Foreskin fibroblast (primary cell): ENCODE measurements at places on chromosomes 2 and 18.

- DNase-seq: peak; percentile 12
Measured at GRCh38 chr2:138997856-138998517, 217.8 kb upstream of the NXPH2 start.

GRCh38 chr2:100998235-100998573 is 3.9 kb upstream of the RPL31 start:
- DNase-seq: peak; percentile 39

DNA sequence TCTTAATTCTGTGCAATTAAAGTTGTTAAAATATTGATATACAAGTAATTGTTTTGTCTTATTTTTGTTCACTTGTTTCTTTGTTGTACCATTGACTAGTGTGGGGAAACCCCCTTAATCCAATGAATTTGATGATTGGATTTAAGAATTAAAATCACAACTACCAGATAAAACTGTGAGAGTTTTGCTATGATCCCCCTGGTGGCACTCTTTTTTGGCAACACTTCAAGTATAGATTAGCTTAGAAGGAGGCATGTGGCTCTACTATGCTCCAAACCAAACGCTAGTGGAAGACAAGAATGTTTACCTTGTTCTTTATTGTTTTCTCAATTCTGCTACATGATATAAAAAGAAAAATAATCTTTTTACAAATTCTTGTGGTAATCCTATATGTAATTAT is 477.8 kb upstream of the ETAA1 start:
- DNase-seq: no peak

GRCh38 chr2:134154246-134154645 is 99.6 kb upstream of the MGAT5 start:
- DNase-seq: no peak

- no peak for DNase-seq
Measured at GRCh38 chr2:22981785-22982184, 403.2 kb upstream of the KLHL29 start.

DNA sequence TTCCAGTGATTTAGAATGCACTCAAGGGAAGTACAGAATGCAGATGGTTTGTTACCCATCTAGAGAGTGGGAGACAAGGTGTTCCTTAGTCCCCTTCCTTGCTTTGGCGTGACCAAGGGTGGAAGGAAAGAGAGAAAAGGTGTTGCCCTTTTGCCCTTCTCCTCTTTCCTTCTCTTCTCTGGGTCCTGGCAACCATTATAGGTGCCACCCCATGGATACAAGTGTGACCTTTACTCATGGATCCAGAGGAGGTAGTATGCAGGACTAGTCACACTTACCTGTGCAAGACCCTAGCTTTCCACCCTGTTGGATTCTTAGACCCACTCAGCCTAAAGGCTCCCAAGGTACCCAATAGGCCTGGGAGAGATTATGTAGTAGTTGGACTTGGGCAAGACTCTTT is 11.6 kb upstream of the RBFA start:
- DNase-seq: peak; percentile 34

DNA sequence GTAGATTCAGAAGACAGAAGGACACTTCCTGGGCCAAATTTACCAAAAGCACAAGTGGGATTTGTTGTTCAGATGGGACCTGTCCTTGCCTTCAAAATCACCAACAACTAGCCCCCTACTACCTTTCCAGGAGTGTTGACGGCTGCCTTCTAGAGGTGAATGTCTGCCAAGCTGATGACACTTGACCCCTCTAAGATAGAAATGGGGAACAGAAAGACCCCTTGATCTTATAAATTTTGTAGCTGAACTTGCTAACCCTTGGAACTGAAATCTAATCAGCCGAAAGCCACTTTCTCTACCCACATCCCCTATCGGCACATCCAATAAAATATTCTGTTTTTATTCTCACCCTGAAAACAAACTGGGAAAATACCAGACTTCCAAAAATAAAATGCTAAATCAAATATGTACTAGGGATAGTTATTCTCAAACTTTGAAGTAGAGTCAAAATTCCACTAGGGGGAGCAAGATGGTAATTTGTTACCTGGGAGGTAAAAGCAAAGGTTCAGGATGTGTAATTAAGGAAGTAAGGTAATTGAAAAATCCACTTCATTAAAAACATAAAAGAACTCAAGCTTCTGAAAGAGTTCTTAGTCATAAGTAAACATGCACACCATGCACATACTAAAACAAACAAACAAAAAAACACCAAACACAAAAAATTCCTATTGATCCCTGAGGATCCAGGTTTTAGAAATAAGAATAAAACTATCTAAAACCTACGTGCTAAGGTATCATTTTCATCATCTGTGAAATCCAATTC is 119.2 kb downstream of the ANKRD44 start:
- peak; percentile 52 for DNase-seq

DNA sequence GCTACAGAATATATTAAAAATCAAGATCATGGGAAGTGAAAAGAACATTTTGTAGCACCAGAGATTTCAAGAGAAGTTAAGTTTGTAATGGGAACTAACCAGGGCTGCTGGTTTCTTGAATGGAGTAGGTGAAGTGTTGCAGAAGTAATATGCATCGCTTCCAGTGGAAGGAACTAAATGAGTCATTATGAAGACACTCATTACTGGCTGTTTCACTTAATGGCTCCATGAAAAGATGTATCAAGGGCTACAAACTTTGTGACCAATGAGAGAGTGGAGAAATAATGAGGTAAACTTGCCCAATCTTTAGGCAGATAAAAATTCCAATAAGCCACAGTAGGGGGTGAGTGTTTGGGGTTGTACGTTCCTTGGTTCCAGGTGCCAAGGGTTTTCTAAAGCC is 380.4 kb upstream of the POU3F3 start:
- no peak for DNase-seq

- DNase-seq: no peak
Measured at GRCh38 chr18:57754577-57755338, 48.4 kb downstream of the ATP8B1 start.

GRCh38 chr2:147364597-147364996 is 480.2 kb upstream of the ACVR2A start:
- no peak for DNase-seq

DNA sequence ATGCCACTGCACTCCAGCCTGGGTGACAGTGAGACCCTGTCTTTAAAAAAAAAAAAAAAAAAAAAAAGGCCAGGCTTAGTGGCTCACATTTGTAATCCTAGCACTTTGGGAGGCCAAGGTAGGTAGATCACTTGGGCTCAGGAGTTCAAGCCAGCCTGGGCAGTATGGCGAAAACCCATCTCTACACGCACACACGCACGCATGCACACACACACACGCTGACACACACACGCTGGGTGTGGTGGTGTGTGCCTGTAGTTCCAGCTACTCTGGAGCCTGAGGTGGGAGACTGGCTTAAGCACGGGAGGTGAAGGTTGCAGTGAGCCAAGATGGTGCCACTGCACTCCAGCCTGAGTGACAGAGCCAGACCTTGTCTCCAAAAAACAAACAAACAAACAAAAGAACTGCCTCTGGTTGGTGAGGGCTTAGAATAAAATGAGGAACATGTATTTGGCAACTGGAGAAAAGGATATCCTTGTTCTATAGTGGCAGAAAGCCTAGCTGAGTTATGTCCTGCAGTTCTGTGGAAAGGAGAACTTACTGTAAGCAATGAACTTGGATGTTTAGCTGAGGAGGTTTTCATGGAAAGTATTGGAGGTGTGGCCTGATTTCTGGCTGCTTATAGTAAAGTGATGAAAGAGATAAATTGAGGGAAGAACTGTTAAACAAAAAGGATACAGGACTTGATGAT is 34.0 kb downstream of the HAT1 start:
- no peak for DNase-seq

DNA sequence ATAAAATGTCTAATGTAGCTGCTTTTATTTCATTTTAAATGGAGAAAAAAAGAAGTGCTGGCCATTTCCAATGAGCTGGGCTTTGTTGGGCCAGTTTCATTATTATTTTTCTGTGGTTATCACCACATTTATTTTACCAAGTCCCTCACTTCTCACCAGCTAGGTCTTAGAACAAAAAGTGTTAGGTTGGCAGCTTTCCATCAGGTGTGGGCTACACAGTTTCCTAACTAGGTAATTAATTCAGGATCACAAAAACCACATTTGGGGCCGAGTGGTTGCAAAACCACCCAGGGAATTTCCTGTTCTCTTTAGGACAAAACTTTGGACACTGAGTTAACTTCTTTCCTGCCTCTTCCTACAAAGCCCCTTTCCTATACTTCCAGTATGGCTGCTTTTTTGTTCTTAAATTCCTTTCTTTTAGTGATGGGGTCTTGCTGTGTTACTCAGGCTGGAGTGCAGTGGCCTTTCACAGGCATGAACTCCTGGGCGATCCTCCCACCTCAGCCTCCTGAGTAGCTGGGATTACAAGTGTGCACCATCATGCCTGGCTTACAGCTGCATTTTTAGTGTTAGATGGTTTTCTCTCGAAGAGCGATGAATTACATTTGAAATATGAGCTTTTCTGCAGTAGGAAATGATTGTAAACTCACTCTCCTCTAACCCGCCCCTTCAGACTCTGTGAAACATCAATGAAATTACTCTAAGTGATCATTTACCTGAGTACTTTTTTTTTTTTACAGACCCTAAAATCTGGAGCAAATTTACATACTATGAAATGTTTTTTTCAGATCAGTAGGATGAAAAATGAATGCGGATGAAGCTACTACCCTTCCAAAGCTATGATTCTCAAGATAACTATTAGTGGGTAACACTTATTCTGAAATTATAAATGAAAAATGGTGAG is 2.6 kb upstream of the ZFP36L2 start:
- peak; percentile 40 for DNase-seq

- peak; percentile 94 for DNase-seq
Measured at GRCh38 chr2:31235504-31235902, 1.6 kb downstream of the EHD3 start.

GRCh38 chr2:28178946-28179345 is 213.7 kb upstream of the FOSL2 start:
- no peak for DNase-seq

DNA sequence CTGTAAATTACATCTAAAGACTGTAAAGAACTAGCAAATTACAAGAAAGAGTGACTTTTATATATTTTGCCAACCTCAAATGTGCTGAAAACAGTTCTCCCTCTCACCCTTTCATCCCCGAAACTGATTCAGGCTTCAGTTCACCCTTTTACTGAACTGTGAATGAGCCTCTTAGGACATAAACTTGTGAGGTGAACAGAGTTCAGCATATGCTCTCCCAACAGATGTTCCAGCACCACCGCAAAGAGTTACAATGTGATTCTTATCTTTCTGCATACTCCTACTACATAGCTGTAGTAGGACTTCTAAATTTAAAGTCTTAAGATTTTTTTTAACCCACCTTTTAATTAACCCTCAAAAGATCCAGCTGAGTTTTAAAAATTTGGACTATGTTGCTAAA is 1.2 kb upstream of the ZCCHC2 start:
- peak; percentile 39 for DNase-seq

GRCh38 chr2:176122052-176122682 is 352 bp upstream of the HOXD9 start:
- no peak for DNase-seq

- DNase-seq: no peak
Measured at GRCh38 chr2:159933727-159934049, 128.7 kb downstream of the PLA2R1 start.

- DNase-seq: peak; percentile 55
Measured at GRCh38 chr2:60555066-60555782, 1.8 kb upstream of the BCL11A start.

DNA sequence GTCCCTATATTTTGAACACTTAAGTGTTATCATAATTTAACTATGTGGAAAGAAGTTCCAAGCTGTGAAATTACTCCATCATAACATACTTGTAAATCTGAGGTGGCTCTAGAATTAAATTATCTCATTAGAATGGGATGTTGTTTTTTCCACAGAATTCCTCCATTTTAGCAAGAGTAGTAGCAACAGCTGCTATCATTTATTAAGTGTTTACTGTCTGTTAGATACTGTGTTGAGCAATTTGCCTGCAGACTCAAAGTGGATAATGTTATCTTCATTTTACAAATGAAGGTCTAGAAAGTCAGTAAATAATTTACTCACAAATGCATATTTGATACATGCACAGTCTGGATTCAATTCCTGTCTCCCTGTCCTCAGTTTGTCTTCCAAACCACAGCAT is 504.8 kb upstream of the NRP2 start:
- peak; percentile 8 for DNase-seq

GRCh38 chr18:44697315-44697714 is 16.6 kb downstream of the SETBP1 start:
- no peak for DNase-seq

GRCh38 chr2:101496279-101496678 is 21.4 kb upstream of the RFX8 start:
- no peak for DNase-seq

DNA sequence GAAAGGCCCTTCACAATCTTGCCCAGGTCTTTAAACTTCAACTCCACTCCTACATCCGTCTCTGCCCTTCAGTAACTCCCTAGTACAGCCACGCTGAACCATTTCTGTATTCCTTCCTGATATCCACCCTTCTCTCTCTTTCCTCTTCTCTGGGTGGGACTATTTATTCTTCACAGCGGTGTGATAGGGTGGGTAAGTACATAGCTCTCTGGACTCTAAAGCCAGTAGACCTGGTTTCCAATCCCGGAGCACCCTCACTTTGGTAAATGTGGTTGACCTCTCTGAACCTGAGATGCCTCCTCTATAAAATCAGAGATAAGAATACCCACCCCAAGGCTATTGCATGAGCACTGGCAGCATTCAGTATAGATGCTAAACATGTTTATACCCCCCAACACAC is 86.7 kb downstream of the ATL2 start:
- no peak for DNase-seq

GRCh38 chr2:165623783-165624469 is 154.4 kb downstream of the CSRNP3 start:
- no peak for DNase-seq

DNA sequence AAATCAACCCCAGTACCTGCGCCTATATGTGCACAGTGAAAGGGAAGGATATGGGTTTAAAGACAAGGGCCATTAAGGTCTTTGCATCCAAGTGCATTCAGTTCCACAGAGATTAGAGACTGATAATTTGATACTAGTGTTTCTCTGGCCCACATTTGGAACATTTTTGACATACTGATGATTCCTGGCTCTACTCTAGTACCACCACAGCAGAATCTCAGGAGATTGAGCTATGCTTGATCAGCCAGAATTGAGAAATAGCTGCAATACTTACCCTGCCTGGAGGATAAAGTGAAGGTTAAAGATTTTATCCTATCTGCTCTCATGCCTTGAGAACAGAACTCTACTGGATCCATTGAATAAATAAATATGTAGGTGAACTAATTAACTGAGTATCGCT is 1267.8 kb downstream of the SUCLG1 start:
- DNase-seq: no peak

DNA sequence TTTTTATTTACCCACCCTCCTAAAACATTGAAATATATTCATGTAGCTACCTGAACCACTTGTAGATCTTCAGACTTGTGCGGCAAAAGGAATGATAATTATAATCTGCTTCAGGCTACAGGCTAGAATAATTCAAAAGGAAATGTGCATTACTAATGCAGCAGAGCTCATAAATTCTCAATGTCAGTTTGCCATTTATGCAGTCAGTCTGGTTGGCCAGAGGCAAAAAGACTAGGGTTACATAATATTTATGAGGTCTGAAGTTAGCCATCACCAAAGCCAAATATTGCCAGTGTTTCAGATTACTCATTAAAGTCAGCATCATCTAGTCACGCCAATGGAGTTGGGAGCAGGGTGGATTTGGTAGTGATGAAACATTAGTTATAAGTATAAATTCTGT is 38.9 kb downstream of the METAP1D start:
- peak; percentile 79 for DNase-seq

GRCh38 chr2:105114551-105114950 is 76.7 kb downstream of the MRPS9 start:
- peak; percentile 53 for DNase-seq
